ENCODE measurements at places on chromosomes 12 and 14.

DNA sequence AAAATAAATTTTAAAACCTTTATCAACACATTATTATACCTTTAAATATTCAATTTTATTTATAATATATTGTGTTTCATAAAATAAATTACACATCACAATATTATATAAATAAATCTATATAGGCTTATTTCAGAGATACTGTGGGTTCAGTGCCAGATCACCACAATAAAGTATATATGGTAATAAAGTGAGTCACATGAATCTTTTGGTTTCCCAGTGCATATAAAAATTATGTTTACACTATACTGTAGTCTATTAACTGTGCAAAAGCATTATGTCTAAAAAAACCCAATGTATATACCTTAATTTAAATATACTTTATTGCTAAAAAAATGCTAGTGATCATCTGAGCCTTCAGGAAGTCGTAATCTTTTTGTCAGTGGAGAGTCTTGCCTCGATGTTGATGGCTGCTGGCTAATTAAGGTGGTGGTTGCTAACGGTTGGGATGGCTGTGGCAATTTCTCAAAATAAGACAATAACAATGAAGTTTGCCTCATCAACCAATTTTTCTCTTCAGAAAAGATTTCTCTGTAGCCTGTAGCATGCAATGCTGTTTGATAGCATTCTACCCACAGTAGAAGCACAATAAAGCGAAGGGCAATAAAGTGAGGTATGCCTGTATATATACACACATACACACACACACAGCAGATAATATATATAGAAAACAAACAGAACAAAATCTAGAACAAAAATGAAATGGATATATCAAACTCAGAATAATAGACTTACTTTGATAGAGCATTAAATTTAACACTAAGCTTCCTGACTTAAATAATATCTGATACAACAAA is 32.4 kb downstream of the CCDC59 start:
- DNase-seq, result no peak

DNA sequence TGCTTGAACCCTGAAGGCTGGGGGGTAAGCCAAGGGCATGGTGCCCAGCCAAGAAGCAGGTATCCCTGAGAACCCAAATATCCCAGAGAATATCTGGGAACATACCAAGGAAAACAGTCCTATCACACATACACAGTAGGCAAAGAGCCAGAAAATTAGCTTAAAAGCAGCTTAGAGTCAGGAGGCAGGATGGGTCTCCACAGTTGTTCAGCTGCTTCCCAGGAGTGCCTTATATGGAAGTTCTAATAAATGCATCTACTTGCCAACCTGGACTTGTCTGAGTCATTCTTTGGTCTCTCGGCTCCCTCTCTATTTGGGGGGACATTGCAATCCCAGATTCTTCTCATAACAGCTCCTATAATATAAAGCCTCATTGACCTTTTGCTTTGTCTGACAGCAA is 9.0 kb upstream of the GPR135 start:
- DNase-seq, result no peak

DNA sequence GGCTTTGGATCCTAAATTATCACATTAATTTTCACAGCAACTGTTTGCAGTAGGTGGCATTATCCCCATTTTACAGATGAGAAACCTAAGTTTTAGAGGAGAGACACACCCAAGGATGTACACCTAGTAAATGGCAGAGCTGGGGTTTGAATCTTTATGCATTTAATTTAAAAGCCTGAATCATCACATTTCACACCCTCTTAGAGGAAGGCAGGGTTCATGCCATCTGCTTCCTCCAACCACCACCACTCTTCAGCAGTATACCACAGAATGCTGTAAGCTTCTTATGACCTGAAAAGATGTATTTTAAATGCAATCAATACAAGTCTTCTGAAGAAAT is 90.3 kb downstream of the CRADD start:
- no peak for DNase-seq

DNA sequence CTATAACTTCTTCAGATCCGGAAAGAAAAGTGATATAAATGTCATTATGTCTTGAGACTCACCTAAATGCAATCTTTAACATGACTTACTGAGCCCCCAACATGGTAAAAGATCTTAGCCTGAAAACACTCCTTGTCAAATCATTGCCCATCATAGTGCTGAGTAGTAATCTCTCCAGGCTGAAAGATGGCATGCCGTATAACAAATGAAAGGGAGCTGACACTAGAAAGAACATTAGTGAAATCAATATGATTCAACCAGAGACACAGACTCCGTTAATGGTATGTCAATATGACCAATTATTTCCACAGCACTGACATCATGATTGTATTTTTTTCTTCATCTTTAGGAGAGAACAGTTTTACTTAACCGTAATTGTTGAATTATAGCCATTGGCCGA is 54.4 kb downstream of the BICD1 start:
- DNase-seq, result no peak

DNA sequence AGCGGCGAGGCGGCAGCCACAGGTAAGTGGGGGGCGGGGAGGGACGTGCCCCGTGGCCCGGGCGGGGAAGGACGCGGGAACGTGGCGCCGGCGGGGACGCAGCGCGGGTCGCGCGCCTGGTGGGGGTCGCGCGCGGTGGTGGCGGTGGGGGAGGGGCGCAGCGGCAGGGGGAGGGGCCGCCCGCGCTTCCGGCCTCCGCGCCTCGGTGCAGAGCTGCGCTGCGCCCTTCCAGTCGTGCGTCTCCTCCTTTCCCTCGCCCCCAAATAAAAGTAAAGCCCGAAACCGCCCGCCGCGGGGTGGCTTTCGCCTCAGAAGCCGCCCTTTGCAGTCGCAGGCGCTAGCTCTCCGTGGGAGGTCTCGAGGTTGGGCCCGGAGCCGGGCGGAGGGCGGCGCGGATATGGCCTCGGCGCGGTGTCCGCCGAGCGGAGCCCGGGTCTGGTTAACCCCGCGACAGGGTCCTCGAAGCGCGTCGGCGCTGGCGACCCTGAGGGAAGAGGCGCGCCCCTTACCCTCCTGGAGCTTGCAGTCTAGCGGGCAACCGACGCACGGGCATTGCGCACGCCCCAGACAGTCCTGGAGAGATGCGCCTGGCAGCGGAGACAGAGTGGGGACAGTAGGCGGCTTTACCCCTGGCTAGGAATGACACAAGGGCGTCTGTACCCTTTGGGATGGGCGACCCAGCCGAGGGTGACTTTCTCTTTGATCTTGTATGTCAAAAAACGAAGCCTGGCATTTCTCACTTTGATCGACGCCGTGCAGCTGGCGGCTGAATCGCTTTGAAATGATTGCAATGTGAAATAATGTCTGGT is 589 bp downstream of the ATF1 start:
- DNase-seq, result peak; percentile 62

DNA sequence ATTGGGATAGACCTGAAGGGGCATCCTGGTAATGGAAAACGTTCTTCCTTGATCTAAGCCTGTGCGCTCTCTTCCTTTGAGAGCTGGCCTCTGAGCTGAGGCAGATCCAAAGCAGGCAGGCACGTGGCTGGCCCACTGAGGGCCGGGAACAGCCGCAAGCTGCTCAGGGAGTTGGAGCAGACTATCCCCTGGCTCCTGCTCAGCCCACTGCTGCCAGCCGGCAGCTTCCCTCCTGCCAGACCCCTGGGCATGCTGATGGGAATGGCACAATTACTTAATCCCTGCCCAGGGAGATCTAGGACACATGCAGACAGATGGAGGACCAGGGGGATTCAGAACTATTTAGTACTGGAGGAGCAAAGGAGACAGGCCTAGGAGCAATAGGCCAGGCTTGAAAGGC is 14.4 kb downstream of the NEUROD4 start:
- no peak for DNase-seq

DNA sequence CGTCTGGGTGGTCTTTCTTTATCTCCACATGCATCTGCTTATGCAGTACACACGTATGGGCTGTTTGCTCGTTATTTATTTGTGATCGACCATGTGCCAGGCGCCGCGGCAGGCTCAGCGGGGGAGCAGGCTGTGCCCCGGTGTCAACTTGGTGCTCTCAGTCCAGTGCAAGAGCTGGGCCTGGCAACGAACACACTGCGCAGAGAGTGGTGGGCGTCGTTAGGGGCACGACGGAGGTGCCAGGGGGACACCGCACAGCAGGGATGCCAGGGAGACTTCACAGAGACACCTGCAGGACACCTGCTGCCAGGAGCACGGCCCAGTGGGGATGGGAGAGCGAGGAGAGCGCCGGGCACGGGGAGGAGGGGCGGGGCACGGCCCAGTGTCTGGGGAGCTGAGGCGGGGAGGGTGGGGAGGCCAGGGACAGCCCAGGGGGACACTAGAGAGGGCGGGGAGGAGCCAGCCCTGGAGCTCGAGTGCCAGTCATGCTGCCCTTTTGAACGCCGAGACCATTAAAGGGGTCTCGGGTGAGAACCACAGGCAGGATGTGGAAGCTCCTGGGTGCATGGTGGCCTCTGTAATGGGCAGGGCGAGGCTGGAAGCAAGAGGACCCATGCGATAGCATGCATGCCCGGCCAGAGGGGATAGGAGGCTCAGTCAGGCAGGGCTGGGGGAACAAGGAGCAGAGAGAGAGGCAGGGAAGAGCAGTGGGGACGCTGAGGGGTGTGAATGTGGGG is 652 bp upstream of the LRCOL1 start:
- no peak for DNase-seq

GRCh38 chr12:68853396-68854077 is 45.6 kb downstream of the MDM2 start:
- no peak for DNase-seq

DNA sequence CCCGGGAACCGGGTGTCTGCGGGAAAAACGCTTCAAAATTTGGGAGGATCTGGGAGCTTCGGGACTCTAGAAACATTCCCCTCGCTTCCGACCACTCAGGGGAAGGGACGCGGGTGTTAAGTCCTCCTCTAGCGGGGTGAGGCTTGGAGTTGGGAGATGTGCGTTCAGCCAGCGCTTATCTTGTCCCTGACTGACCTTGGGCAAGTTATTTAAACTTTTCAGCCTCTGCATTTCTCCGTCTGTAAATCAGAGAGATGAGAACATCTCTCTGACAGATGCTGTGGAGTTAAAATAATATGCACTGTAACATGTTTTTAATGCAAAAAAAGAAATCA is 76.9 kb upstream of the ANO4 start:
- DNase-seq, result no peak

DNA sequence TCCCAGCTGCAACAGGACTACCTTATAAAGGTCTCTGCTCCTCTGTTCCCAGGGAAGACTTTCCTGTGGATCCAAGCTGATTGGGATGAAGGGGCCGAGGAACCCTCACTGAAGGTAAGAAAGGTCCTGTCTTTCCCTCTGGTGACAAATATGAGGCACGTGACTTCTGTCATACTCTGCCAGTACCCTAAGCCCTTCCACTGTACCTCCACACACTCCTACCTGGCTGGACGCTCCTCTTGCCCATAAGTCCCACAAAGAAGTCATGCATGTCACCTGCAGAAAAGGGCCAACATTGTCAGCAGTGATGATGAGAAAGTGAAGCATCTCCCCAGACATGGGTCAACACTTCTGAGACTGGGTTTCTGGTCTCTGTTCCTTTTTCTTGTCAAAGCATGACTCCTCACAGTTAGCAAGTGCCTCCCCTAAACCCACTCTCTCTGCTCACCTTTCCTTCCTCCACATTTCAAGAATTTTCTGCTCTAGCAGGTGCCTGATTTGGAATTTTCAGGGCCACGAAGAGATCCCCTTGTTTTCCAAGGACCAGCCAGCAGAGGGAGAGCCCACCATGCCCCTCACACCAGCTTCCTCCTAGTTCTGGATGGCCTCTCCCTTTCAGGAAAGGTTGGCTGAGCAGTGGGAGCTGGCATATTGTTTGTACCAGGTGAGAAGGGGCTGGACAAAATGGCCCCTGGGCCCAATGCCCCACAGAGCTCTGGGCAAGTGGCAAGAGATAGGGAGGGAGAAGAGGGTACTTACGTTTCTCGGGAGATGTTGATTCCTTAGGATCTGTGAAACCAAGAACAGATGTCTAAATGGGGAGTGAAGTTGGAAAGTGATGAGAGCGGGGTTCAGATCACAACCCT is 3.5 kb downstream of the TAC3 start:
- no peak for DNase-seq

DNA sequence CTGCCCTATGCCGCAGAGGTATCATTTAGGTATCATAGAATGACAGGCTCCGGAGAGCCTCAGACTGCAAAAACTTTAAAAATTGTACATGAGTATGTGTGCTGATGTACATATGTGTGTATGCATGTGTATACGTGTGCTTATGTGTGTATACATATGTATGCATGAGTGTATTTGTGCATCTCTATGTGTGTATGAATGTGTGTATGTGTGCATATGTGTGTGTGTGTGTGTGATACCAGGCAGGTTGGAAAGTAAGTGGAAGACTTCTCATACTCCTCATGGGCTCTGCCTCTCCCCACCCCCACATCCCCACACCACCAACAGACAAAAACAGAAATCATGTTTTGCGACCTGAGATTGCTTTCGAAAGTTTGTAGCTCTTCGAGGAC is 621 bp upstream of the TMEM117 start:
- DNase-seq, result no peak

DNA sequence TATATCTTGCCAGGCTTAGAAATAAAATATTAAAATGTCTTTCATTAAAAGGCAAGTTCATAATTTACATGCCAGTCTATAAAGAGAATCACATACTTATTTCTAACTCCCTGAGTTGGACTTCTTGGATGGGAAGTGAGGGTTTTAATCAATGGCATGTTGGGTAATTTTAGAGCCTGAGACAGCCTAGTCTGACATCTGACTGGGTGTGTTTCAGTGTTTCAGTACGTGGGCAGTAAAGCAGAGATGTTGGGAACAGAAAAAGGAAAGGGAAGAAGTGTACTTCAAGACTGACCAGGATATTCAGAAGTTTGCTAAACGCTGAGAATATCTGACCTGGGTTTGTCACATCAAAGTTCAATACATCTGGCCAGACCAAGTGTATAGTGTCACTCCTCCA is 171.8 kb downstream of the BTG1 start:
- no peak for DNase-seq

DNA sequence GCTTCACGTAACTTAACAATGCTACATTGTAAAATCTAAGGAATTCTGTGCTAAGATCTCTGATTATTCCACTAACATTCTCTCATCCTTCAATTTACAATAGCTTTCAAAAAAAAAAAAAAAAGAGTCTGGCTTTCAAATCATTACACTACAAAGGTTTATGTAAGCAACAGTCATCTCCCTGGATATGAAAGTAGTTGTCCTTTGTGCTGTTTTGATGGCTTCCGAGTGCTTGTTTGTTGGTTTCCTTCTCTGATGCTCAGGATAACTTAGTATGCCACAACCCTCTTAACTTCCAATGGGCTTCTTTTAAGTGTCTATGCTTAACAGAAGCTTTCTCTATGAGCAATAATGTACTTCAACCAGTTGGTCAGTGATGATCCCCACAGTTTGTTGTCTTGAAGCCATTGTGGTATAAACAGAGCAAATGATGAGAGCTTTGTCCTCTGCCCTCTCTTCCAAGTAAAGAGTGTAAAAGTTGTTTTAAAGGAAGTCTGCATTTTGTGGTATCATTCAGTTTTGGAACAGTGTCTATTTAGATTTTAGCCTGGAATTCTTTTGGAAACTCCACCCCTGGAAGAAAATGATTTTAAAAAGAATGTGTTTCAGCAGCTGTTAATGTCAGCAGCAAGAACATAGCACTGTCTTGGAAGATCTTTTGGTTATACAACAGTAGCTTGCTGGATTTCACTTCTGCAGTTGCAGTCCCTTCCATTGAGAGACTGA is 396.1 kb upstream of the RGS6 start:
- DNase-seq, result no peak

- DNase-seq, result no peak
Measured at GRCh38 chr12:4036671-4037271, 163.6 kb upstream of the PARP11 start.

All from RWPE2 (cell line).